ENCODE measurements at places on chromosomes 2 and 18. TPM values are rescaled to one million over a fixed set of nuclear protein-coding genes. Genes with fewer than 3 reads are reported as not detected.

DNA sequence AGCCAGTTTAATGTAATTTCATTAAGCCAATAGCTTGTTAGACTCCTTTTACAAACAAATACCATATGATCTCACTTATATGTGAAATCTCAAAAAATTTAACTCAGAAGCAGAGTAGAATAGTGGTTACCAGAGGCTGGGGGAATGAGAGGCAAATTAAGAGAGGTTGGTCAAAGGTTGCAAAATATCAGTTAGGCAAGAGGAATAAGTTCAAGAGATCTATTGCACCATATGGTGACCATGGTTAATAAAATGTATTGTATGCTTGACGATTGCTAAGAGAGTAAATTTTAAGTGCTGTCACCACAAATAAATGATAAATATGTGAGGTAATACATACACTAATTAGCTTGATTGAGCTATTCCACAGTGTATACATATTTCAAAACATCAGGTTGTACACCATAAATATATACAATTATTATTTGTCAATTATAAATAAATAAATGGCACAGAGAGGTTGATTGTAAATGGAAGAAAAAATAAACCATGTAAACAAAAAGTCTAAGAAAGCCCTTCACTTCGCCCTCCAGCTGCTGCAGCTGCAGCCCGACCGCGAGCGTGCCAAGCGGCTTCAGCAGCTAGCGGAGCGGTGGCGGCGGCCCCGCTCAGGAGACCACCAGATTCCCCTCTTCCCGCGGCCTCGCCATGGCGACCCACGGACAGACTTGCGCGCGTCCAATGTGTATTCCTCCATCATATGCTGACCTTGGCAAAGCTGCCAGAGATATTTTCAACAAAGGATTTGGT, 23.0 kb upstream of the ACTR2 start:
- peak; percentile 27 for DNase-seq

Gene GPR39
- 0.07 TPM for polyA plus RNA-seq

Gene MBP
- polyA plus RNA-seq: 9.1 TPM

Gene PMS1
- 25.3 TPM for polyA plus RNA-seq

DNA sequence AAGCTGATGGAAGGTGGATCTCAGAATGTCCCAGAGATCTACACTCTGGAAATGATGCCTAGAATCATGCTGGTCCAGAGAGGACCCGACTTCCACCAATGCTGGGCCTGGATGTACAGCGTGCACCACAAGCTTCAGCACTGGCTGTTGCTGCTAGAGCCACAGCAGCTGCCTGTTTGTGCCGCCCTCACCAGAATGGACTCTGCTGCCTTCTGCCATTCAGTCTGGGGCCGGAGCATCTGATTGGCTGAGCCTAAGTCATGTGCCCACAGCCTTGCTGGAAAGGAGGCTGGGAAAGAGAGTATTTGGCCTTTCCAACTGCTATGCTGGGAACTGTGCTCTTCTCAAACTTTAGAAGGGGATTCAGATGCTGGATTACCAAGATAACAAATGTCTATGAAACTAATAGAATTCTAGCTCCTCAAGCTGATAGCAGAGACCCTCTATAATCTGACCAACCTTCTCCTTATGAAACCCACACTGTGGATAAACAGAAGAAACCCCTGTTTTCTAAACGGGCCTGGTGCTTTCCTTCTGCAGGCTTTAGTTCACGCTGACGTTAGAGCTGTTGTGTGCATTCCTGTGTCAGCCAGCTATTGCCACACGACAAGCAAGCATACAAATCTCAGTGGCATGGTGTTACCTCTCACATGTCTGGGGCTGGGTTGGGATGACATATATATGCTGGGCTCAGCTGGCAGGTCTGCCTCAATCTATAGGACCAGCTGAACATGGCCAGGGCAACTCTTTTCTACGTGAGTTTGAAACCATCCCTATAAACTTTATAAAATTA, 4.1 kb upstream of the LOXHD1 start:
- DNase-seq: peak; percentile 46
